Vagina (tissue), 2 donors: ENCODE measurements at places on chromosomes 7 and 10.

- DNase-seq, result no peak
Measured at GRCh38 chr7:141838581-141838980, 2.7 kb downstream of the PRSS37 start.

DNA sequence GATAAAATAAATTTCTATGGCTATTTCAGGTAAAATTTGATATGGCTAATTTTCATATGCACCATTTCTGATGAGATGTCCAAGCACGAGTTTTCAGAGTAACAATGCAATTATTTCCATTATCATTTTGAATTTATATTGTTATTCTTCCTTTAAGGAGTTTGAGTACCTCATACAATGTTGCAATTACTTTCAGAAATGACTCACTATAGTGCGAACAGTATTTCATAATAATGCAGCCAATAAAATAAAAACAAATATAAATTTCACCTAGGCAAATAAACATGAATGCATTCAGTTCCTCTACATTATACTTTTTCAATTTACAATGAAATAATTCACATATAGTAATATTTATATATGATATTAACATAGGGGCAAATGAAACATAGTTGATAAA, 78.8 kb upstream of the LRRN3 start:
- DNase-seq, result no peak

GRCh38 chr7:36396150-36396549, 6.5 kb downstream of the ANLN start:
- no peak for DNase-seq

DNA sequence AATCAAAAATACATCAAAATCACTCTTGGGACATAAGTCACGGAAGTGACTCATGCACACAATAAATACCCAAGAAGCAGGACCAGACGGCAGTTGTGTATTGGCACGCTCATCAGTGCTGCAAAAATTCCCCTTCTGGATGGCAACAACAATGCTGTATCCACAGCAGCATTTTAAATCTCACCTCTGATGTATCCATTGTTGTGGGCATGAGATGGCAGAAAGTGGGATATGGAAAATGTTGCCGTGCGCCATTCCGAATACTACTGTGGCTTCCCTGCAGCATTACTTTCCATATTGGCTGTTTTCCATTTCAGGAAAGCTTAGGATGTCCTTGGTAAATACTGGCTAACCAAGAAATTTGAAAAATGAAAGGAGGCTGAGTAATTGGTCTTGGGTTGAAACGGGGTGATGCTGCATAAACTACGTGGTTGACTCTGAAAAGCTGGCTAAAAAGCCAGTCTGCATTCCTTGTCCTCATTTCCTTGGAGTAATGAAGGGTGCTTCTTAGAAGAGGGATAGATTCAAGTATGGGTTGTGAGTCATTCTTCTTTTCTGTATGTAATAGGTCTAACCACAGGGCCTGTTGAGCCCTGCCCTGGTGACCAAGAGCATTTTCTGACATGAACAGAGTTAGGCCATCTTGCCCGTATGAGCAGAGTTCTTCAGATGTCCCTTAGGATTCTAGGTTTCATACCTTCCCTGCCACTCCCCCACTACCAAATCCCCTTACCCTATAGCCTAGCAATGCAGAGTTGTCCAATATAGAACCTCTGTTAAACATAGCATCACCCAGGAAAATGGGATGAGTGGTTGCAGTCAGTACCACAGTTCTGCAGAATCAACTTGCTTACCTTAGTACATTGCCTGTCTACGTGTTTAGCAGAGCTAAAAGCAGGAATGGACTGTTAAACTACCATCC, 36.3 kb upstream of the TOMM7 start:
- no peak for DNase-seq

- peak; percentile 95 for DNase-seq
Measured at GRCh38 chr10:80289451-80290287, at the start of gene MAT1A. TSS of gene MAT1A (minus strand) at chr10:80289658. CDS start at chr10:80289423, 235 bp downstream.

- DNase-seq, result no peak
Measured at GRCh38 chr7:32532086-32532485, 36.8 kb downstream of the AVL9 start.

DNA sequence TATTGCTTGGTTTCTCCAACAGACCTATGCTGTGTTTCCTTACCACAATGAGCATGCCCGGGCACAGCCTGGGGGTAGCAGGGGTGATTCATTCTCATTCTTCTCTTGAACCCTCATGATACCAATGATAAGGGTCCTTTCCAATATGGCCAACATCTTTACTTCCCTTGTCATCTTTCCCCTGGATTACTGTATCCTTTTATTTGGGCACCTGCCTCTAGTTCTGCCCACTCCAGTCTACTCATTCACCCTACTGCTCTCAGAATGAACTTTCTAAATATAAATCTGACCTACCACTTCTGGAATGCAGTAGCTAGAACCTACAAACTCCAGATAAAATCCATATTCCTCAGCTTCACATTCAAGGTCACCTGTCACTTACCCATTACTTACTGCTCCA, 26.4 kb upstream of the ITPRID1 start:
- DNase-seq, result no peak

DNA sequence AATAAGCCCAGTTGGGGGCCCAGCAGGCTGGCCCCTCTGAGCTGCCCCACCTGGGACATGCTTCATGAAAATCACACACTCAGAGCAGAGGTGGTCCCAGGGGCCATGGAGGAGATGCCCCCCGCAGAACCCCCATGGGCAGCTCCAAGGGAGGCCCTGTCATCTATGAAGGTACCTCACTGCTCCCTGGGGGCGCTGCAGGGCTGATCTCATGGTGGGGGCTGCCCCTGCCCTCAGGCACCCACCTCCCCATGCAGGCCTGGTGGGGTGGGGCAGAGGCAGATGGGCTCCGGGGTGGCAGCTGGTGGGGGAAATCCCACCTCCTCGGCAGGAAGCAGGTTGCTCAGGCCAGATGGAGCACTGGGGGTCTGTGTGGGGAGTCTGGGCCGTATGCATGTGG, 60.5 kb downstream of the YKT6 start:
- DNase-seq, result no peak

GRCh38 chr7:41536873-41537665, 165.8 kb downstream of the INHBA start:
- no peak for DNase-seq

DNA sequence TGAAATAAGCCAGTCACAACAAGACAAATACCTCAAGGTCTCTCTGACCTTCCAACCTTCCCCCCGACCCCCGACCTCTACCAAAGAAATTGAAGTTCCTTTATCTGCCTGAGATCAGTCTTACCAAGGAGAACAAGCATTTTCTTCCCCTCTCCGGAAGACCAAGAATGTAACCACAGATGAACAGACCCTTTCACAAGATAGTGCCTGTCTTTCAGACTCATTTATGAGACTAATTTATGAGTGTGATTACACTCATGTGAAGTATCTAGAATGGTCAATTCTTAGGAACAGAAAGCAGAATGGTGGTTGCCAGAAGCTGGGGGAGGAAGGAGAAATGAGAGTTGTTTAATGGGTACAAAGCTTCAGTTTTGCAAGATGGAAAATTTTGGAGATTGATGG, 108.9 kb upstream of the MKLN1 start:
- DNase-seq, result no peak

GRCh38 chr10:113713640-113713982, 33.9 kb downstream of the CASP7 start:
- no peak for DNase-seq

- DNase-seq, result no peak
Measured at GRCh38 chr10:95445837-95446486, 115.2 kb downstream of the SORBS1 start.

DNA sequence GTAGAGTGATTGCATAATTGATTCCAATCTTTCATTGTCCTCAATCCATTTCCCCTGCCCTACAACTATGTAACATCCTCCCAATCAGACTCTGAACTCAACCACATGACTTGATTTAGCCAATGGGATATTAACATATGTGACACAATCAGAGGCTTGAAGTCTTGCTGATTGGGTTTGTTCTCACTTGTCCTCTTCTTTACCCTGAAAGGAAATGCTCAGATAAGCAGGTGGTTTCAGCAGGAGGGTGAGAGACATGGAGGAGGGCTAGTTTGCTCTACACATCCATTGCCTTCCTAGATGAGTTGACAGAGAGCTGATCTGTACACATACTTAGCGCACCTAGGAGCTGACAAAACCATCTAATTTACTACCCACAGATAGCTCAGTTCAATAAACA, 669.4 kb downstream of the NRG3 start:
- DNase-seq, result no peak

DNA sequence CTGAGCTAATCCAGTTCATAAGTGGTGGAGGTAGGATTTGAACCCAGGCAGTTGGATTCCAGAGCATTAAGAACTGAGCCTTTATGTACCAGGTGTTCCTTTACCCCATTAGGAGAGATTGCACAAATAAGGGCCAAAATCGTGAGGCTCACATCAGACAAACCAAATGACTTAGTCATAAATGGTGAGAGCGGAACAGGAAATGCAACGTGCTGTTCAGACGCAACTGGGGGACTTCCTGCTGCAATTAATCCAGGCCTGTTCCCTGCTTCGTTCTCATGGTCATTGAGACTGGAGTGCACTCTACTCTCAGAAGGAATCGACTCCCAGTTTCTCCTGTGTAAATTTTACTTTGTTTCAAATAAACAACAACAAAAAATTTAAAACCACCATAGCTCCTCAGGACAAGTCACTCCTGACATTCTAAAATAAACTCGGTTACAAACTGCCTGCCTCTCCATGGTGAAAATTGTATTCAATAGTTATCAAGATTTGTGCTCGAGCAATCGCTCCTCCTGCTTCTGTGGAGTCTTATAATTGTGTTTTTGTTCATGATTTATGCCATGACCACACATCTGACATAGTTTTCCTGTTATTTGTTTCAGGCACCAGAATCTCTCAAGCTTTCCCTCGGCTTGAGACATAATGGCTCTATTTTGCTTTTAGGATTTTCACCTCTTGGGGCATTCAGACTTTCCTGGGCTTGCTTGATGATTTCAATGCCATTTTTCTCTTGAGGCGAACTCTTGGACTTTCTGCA, 115.3 kb upstream of the BMPER start:
- no peak for DNase-seq

- no peak for DNase-seq
Measured at GRCh38 chr7:80517282-80517747, 5.5 kb upstream of the GNAT3 start.

DNA sequence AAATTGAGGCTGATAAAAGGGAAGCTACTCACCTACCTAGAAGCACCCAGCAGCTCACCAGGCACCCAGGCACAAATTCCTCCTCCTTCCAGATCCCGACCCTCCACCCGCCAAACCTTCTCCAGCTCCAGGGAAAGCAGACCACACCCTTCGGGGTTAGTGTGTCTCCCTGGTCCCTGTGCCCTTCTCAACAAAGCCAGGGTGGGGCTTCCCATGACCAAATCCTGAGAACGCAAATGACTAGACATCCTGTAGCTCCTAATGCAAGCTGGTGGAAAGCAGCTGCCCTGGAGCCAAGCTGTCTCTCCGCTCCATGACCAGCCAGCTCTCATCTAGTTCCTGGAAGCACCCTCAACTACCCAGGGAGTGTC, 4.4 kb downstream of the TBX20 start:
- DNase-seq, result no peak

GRCh38 chr7:31875424-31875823, 188.4 kb downstream of the PPP1R17 start:
- DNase-seq, result no peak

DNA sequence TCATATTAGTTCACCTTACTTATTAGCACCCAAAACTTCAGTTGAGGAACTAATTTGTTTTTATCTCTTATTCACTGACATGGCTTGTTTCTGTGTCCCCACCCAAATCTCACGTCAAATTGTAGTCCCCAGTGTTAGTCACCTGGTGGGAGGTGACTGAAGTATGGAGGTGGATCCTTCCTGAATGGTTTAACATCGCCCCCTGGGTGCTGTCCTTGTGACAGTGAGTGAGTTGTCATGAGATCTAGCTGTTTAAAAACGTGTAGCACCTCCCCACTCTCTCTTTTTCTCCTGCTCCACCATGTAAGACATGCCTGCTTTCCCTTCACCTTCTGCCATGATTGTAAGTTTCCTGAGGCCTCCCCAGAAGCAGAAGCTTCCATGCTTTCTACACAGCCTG, 75.0 kb upstream of the HECTD2 start:
- no peak for DNase-seq

GRCh38 chr10:81013771-81014170, 476.1 kb downstream of the SH2D4B start:
- DNase-seq, result no peak

- DNase-seq, result peak; percentile 64
Measured at GRCh38 chr7:4265676-4266075, 416.4 kb upstream of the FOXK1 start.

DNA sequence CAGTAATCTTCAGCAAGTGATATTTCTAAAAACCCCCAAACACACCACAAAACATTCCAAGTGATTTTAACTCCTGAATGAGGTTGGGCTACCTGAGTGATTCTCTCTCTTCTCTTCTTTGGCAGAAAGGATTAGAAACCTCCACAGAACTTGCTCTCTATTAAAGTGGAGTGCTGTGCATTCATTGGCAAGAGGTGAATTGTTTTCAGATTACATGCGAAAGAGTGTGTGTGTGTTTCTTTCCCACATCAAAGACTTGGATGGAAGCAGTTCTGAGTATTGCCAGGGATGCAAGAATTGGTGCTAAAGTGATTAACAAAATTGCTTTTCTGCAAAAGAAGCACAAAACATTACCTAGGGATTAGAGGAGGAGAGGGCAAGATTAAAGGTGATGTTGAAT, 13.1 kb upstream of the FBXW4 start:
- no peak for DNase-seq

DNA sequence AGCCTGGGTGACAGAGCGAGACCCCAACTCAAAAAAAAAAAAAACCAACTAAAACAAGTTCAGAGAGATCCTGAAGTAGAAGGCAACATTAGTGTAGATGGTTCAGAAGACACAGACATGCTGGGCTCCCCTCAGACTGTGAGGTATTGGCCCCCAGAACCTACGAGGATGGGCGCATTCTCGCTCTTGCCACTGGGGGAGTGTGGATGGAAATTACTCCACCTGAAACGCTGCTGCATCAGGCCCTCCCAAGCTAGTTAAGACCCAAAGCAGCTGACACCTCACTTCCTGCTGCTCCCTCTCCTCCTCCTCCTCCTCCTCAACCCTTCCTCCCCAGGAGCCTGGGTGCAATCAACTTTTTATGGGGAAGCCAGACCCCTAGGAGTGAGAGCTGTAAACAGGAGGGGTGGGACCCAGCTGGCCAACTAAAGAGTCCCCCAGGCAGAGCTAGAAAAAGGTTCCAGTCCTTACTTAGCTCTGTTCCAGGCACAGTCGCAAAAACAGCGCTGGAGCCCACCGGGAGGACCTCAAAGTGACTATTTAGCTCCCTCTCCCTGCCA, 7.4 kb downstream of the SH3PXD2A start:
- DNase-seq, result no peak

- no peak for DNase-seq
Measured at GRCh38 chr10:132705173-132705572, 80.8 kb downstream of the NKX6-2 start.

GRCh38 chr10:70584909-70585544, 17.5 kb downstream of the PRF1 start:
- no peak for DNase-seq

DNA sequence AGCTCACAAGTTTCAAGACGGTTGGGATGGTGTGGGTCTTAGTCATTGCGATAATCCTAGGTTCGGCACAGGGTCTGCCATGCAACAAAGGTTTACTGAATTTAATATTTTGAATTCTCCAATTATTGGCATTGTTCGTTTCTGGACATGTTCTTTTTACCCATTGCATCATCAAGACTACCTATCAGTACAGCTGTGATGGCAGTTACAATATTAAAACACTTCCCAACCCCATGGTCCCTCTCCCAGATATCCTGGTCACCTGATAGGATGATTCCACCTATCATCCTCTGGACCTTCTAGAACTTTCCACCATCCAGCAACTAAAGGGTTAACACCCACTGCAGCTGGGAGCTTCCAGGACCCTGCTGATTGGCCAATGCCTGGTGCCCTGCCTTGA, 377.8 kb upstream of the PRKCQ start:
- DNase-seq, result no peak

- DNase-seq, result no peak
Measured at GRCh38 chr7:8189625-8190024, 72.3 kb downstream of the ICA1 start.
